Fibroblast of skin of scalp (primary cell): ENCODE measurements at places on chromosomes 11 and 22.

DNA sequence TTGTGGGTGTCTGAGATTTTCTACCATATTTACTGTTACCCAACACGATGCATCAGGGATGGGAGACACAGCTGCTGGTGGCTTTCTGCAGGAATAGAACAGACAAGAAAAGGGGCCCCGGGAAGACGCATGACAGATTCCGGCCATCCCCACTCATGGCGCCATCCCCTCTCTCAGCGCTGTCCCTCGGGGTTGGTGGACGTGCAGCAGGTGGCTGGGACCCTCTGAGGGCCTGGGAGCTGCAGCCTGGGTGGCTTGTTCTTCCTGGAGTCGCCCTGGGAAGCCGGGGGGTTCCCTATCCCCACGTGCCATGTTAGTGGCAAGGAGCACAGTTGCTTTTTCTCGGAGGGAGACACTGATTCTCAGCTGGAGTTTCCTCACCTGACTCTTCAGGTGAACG lies 1123.3 kb downstream of the BRD1 start:
- no peak for DNase-seq

GRCh38 chr11:10116588-10116987 lies 177.4 kb downstream of the SBF2 start:
- DNase-seq = no peak

GRCh38 chr22:38292694-38293093 lies 19.9 kb upstream of the TMEM184B start:
- no peak for DNase-seq

GRCh38 chr11:122672892-122673291 lies 17.4 kb downstream of the UBASH3B start:
- DNase-seq = no peak

DNA sequence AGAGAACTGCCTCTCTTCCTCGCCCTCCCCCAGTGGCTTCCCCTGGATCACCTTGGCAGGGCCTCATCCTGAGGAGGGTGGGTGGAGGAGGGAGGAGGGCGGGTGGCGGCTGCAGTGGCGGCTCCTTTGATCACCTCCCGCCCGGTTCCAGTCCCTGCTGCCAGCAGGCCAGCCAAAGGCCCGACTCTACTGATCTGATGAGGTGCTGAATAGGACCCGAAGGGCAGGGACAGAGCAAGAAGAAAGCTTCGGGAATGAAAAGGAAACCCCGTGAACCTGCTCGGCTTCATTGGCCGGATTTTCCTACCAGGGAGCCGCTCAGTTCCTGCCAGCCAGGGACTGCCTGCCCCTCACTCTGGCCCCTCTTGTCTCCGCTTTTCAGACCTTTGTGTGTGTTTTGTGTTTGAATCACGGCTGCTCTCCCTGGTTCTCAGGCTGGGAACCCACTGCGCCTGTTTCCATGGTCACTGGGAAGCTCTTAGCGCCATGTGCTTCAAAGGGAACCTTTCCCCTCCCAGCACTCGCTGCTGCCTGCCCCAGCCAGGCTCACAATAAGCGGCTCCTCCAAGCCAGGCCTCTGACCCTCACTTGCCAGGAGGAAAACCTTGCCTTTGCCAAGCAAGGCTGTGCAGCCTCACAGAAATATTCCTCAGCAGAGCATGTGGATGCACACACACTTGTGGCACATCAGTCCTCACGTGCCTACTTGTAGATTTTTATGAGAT lies 56.8 kb downstream of the C22orf31 start:
- no peak for DNase-seq

GRCh38 chr22:37331856-37332536 lies 49.7 kb downstream of the CYTH4 start:
- DNase-seq = no peak

DNA sequence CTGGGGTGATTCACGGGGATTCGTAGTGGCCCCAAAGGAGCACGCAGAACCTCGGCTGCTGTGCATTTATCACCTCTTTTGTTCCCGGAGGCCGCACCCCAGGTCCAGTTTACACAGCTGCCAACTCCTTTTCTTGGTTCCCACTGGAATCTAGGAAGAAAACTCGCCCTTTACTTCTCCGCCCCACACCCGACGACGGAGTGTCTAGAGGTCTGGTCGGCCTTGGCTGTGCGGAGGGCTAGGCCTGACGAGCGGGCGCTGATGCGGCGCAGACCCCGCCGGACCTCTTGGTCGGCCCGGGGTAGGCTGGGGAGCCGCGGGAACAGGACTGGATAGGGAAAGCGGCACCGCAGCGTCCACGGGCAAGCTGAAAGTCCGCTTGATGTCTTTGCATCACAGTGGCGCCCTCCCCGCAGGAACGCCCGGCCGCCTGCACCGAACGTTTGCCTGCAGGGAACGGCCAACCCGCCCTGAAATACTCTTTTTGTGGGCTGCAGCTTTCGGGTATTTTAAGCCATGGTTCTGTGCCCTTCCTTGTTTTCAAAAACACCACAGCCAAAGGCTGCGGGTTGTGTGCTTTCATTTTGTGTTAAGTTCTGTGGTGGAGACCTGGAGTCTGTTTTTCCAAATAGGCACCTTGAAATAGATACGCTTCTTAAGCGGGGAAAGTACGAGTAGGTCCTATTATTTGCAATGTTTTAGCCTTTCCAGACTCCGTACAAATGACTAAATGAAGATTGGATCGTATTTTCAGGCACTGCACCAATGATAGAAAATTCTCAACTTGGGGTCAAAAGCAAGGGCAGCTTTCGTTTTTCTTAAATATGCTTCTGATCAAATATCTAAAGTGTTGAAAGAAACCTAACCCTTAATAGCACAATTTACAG lies 829 bp upstream of the ZBED5 start:
- DNase-seq = peak; percentile 62

GRCh38 chr22:40480996-40481395 lies 110.6 kb downstream of the SGSM3 start:
- no peak for DNase-seq

- peak; percentile 17 for DNase-seq
Measured at GRCh38 chr11:126857860-126858808, 142.4 kb downstream of the KIRREL3 start.

- no peak for DNase-seq
Measured at GRCh38 chr11:128723531-128723930, 29.7 kb downstream of the FLI1 start.

GRCh38 chr11:90204832-90205646 lies 17.8 kb downstream of the CHORDC1 start:
- DNase-seq = peak; percentile 61

GRCh38 chr11:17406082-17406817 lies 17.8 kb upstream of the KCNJ11 start:
- no peak for DNase-seq

DNA sequence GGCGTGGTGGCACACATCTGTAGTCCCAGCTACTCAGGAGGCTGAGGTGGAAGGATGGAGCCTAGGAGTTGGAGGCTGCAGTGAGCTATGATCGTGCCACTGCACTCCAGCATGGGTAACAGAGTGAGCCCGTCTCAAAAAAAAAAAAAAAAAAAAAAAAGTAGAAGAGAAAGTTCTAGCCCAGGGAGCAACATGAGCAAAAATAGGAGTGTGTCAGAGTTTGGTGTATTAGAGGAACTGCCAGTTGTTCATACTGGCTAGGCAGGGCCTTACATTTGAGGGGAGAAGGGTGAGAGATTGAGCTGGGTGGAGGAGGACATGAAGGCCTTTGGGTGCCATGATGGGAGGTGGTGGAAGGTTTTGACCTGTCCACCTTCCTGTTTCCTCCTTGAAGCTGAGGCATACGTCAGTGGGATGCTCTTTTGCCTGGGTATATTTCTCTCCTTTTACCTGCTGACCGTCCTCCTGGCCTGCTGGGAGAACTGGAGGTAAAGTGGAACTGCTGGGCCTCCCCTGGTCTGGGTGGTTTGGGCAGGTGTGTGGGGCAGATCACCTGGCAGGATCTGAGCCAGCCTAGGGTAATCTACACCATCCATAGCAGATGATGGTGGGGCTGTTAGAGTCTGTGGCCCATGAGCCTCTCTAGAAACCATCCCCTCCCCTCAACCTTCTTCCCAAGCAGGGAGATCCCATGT lies 7.3 kb downstream of the SIDT2 start:
- no peak for DNase-seq

GRCh38 chr11:133896642-133897330 lies 51.5 kb upstream of the SPATA19 start:
- DNase-seq = no peak

DNA sequence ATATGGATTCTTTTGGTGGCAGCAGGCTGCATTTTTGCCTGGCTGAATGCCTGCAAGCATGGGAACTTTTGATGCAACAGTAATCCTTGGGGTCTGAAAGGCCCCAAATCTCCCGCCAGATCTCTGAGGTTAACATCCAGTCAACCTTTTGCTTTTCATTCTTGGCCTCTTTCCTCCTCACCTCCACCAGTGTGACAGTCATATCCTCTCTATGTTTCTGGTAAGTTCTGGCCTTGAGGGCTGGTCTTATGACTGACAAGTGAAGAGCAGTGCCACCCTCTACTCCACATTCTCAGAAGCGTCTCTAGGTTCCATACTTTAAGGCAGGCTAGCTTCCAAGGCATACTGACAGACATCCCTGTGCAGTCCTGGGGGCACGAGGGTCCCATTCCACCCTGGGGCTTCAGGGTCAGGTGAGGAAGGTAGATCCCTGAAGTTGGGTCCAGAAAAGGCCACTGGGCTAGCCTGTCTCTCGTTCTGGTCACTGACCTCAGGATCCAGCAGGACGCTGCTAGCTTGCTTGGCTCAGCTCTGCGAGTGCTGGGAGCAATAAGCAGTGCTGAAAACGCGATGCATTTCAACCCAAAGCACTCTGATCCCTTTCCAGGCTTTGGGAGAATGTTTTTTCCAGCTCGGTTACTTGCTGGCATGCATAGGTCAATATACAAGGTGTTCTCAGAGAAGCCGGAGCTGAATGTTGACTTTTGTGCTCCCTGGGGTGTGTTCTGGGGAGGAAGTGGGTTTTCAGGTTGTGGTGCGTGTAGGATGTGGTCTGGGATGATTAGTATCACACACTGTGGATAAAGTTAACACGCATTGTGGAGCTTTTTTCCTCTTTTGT lies 75.2 kb downstream of the PTPRJ start:
- no peak for DNase-seq

DNA sequence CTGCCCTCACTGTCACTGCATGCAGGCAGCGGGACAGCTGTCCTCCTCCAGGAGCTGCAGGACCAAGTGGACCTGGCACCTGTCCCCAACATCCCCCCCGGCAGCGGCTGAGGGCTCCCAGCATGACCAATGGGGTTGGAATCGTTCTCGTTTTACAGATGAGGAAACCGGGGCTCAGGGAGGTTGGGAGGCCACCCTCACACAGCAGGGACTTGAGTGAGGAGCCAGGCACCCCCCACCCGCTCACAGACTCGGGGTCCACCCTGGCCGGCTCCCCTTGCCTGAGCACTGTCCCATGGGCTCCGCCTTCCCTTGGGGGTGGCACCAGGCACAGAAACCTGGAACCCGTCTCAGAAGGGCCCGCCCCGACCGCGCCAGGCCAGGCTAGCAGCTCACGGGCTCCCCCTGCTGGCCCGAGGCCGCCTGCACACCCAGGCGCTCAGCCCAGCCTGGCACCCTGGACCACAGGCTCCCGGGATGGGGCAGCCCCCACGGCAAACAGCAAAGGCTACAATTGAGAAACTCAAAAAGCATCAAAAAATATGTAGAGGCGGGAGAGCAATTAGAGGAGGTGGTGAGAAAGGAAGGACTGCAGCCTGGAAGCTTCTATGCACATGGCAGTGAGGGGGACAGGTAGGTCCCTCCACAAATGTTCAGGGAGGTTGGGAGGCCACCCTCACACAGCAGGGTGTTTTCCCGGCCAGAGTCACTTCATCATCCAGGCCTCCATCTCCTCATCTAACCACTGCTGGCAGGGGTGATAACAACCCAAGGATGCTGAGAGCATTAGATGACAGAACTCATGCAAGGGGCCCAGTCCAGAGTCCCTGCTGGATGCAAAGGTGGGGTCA lies 12.8 kb downstream of the MACROD1 start:
- DNase-seq = peak; percentile 48

DNA sequence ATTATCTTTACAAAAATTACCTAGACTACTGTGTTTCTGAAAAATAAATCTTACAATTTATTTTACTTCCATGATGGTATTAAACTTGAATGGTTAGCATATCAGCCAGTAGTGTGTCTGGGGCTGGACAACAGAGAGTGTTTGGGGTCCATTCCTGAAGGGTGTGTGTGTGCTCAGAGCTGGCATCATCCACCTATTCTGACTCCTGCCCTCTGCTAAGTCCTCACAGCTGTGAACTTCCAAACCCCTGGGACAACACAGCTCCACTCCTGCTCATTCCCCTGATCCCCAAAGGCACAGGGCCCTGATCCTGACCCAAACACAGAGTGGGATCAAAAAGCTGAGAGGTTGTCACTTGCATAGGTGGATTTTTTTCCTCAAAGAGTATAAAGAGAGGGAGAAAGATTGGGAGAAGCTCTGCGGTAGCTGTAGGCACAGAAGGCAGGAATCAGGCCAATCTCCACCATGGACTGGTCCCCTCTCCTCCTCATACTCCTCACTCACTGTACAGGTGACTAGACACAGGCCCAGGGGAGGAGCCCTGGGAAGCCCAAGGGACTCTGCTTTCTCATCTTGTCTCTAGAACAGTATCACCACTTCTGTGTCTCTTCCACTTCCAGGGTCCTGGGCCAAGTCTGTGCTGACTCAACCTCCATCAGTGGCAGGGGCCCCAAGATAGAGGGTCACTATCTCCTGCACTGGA lies 55.7 kb upstream of the TOP3B start:
- DNase-seq = no peak

- no peak for DNase-seq
Measured at GRCh38 chr11:56808326-56808725, 59.8 kb upstream of the OR9G4 start.
